ENCODE measurements at places on chromosomes 1 and 21.
A peak's percentile ranks its signal among the peaks of the same experiment; 100 is the strongest.

DNA sequence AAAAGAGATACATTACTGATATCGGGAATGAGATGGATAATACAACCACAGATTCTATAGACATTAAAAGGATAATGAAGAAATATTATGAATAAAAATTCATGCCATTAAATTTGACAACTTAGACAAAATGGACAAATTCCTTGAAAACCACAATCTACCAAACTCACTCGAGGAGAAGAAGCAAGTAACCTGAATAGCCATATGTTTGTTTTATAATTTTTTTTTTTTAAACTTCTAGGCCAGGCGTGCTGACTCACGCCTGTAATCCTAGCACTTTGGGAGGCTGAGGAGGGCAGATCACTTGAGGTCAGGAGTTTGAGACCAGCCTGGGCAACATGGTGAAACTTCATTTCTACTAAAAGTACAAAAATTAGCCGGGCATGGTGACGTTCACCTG is 327.9 kb downstream of the VAV3 start:
- no peak for DNase-seq

DNA sequence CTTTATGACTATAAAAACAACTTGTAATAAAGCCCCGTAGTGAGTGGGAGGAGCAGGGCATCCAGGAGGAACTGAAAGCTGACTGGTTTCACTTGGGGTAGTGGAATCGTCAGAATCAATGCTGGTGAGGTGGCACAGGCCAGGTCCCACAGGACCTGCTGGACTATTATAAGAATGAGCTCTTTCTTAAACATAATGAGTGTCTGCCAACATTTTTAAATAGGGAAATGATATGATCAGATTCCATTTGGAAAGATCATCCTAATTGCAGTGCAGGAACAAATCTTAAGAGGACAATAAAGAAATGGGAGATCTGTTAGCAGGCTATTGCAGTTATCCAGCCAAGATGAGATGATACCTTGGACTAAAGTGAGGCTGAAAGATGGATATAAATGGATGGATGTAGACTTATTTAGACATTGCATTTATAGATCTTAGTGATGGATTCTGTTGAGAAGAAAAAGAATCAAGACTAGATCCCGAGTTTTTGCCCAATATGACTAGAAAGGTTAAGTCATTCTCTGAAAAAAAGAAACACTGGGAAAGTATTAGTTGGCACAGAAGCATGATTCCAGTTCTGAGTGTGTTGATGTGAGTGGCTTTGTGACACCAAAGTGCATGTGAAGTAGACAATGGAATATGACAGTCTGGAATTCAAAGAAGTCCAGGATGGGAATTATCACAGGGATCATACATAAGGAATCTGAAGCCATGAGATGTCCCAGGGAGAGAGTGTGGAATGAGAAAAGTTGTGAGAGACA is 153.3 kb upstream of the SGIP1 start:
- DNase-seq: no peak

DNA sequence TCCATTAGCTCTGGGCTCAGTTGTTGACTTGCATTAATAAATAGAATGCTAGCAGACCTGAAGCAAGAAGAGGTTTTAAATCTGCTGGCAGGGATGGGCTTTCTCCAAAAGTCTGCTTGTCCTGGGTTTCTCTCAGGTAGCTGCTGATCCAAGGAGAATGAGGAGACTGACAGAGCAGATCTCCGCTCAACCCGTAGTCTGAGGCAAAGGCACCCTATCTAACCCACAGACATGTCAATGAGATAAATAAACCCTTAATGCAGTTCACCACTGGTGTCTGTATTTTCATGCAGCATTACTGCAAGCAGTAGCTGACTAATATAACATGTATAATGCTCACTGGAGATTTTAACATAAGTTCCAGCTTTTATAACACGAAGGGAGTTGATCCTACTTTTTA is 44.1 kb upstream of the RGS21 start:
- DNase-seq: no peak

DNA sequence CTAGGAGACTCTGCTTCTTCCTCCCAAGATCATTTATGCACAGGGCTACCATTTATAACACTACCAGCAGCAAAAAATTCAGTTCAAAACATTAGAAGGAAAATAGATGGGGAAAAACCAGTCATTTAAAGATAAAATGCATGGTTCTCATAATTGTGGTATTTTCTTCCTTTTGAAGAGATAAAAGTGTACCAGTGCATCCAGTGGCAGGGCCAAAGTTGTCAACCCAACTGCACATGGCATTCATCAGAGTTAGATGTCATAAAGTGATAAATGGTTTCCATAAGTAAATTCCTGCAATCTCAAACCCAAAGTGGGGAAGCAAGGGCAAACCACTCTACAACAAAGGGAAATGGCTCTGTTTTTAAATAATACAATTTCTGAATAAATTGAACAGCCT is 119.1 kb upstream of the DMRTA2 start:
- no peak for DNase-seq

- DNase-seq: no peak
These were observed 159.1 kb upstream of the C8B start for GRCh38 chr1:57124768-57125446.

DNA sequence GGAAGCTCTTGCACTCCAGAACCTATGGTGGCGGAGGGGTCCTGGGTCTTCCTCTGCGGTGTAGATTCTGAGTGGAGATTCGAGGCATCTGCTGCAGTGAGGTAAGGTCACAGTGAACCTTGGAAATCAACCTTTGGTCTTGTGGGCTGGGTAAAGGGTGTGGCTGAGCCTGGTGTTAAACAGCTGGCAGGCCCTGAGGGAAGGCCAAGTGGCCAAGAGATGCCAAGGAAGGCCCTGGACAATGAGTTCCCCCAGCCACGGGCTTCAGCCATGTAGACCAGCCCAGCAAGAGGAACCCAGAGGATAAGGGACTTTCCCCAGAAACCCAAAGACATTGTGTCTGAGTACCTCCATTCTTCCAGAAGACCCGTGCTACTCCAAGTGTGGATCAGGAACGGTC is 137.2 kb upstream of the ETS2 start:
- DNase-seq: no peak

DNA sequence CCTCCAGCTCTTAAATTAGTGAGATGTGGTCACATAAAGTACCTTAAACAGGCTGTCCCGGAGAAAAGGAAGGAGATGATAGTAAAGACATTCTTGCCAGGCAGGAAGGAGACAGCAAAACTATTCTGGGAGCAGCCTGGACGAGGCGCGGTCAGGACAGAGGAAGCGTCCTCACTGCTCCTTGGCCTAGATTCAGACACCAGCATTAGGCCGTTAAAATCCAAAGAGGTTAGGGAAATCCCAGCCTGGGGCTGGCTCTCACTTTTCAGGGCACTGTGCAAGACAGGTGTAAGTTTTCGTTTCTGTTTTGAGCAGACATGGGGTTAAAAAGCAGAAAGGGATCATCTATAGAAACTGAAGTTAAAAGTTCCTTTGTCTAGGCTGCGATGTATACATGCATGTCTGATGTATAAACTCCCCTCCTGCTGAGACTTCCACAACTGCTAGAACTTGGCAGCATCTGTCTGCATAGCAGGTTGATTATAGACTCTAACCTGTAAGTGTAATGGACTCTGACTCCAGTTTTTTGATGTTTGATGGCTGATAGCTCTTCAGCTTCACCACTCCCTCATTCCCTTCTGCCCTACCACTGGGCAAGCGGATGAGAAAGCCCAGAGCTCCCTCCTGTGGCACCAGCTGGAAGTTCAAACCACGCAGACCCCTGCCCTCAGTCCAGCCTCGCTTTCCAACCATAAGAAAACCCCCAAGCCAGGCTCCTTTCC is 21.5 kb downstream of the STPG1 start:
- DNase-seq: no peak

DNA sequence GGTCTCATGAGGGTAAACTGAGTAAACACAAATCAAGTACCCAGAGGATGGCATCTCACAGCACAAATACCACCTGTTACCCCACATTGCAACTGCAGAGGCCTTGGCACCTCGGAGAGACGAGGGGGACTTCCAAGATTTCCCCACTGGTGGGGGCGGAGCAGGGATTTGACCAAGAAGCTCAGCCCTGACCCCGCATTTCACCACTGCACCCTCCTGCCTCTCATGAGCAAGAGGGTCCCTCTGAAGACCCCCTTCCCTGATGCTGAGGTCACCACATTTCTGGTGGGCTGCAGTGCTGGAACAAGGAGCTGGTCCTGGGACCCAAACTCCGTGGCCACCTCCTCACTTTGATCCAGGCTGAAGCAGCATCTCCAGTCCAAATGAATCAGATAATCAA is 342.4 kb downstream of the NPHP4 start:
- DNase-seq: no peak

DNA sequence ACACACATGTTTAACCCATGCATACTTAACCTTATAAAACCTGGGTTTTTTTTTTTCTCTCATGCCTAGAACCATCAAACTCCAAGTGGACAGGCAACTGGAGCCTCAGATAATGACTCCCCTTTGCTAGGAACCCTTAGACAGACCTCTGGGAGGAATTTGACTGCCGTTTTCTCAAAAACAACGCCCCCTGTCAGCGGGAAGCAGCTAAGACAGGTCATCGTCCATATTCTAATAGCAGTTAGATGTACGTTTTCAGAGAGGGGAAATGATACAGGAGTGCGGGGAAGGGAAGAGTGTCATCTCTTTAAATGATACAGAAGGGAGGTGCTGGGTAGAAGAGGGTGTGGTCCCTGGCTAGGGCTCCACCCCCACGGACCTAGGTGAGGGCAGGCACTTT is 34.7 kb downstream of the LRRC3 start:
- DNase-seq: no peak

- DNase-seq: no peak
These were observed 223.2 kb downstream of the SMYD3 start for GRCh38 chr1:246283771-246284410.

GRCh38 chr1:97869441-97869840 is 51.4 kb downstream of the DPYD start:
- DNase-seq: no peak

DNA sequence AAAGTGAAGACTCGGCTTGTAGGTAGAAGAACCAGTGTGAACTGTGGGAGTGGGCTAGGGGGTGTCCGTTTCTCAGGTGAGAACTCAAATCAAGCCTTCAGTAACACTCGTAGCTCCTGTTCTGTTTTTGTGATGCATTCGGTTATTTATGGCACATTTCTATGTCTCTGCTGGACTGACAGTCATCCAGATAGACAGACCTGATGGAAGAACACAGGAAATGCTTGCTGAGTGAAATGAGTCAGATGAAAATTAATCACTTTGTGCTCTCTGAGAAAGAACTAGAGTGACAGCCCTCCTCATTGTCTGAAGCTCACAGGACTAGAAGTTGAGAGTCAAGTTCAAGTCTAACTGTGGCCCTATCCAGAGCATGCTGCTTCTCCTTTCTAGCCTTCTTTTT is 360.1 kb upstream of the PLXNA2 start:
- no peak for DNase-seq

GRCh38 chr1:19654886-19655717 is 9.6 kb upstream of the HTR6 start:
- DNase-seq: no peak

DNA sequence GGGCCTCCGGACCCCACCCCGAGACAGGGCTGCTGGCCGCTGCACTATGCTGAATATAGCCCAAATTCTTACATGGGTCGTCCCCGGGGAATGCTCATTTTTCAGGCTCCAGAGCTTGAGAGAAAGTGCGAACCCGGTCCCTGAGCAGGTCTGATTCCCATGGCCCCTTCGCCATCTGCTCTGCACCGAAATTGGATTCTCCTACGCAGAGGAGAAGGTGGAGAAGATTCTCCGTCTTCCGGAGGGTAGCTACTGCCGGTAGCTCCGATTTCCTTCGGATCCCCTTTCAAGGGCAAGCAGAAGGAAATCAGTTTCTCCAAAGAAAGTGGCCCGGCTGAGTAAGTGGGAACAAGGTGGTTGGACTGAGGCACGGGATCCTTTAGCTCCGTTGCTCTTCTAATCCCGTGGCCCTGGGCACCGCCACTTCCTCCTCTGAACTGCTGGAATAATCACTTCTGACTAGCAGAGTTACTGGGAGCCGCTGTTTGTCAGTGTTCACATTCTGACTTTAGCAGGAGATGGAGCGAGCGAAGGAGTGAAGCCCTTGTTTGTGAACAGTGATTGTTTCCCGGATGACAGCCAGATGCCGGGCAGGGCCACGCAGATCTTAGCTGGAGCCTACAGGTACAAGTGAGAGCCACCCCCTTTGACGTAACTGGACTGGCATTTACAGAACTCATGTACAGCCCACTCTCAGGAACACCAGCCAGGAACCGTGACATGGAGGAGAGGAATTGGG is 1.1 kb upstream of the ZNF496 start:
- no peak for DNase-seq

DNA sequence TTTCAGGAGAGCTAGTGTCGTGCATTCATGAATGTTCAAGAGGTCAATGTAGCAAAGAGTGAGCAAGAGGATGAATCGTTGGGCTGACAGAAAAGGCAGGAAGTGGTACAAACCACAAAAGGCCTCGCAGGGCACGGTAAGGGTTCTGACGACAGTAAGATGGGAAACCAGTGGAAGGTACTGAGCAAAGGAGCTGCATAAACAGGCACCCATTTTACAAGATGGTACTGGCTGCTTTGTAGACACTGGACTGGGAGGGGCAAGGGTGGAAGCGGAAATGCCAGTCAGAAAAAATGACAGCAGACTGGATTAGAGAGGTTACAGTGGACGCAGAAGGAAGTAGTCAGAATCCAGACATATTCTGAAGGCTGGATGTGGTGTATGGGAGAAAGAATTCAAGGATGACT is 123.5 kb downstream of the PTPN14 start:
- DNase-seq: peak; percentile 16

DNA sequence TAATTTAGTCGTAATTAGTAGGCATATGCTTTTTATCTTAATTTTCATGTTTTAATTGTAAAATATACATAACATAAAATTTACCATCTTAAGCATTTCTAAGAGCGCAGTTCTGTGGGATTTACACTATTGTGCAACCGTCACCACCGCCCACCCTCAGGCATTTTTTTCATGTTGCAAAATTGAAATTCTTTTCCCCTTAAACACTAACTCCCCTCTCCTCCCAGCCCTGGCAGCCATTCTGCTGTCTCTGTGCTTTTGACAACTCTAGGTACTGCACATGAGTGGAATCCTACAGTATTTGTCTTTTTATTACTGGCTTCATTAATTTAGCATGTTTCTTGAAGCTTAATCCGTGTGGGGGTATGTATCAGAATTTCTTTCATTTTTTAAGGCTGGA is 7.8 kb downstream of the PIK3CD start:
- DNase-seq: no peak

DNA sequence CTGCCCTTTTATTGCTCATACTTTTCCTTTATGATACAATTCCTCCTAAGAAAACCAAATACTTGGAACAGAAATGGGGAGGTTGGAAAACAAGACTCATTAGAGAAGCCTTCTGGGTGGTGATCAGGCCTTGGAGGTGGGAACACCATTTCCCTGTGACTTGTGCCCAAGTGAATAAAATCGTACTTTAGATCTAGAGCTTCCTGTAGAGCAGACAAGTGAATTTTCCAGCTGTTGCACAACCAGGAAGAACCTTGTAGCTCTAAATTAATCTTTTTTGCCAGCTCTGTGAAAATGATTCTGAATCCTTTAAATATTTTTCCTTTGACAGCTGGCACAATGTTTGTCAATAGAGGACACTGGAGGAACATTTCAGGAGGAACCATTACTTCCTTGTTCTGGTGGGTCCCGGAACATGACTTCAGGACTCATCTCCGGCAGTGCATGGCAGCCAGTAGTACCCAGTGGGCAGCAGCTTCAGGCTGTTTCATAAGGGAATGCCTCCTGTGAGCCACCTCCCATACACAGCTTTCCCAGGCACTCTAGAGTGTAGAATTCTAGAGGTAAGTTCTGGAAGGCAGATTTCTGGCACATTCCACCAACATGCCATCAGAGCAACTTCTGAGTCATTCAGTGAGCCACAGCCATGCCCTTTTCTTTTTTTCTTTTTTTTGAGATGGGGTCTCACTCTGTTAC is 5.5 kb upstream of the SNAPIN start:
- DNase-seq: no peak

GRCh38 chr1:182968151-182968741 is 15.3 kb upstream of the SHCBP1L start:
- DNase-seq: no peak
